Esophagus muscularis mucosa (tissue), 4 donors: ENCODE measurements at places on chromosomes 16 and 17.

- no peak for DNase-seq
These were observed 192.7 kb downstream of the RPTOR start for GRCh38 chr17:80737106-80738019.

GRCh38 chr16:12206749-12207142 lies 230.2 kb downstream of the SNX29 start:
- no peak for DNase-seq

DNA sequence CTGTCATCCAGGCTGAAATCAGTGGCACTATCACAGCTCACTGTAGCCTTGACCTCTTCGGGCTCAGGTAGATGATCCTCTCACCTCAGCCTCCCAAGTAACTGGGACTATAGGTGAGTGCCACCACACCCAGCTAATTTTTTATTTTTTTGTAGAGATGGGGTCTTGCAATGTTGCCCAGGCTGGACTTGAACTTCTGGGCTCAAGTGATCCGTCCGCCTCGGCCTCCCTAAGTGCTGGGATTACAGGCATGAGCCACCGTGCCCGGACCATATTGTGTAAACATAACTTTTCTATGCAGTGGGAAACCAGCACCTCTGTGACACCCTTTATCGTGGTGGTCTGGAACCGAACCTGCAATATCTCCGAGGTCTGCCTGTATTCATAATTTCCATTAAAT lies 11.2 kb upstream of the CSF3 start:
- DNase-seq, result no peak

DNA sequence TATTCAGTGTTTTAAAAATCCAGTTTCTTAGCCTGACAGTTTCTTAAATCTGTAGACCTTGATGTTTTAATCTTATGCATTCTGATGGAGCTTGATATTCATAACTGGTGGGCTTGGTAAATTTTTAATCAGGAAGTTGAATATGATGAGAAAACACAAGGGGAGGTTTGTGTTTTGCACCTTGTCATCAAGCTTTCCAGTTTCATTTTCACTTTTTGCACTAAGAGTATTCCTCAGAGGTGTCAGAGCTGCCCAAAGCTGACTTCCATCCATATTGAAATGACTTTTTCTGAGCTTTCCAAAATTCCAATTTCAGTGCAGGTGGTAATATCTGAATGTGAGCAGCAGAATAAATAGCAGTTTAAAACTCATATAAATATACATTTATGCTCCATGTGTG lies 555.0 kb upstream of the RBFOX1 start:
- DNase-seq, result no peak

GRCh38 chr16:80509872-80510271 lies 30.9 kb upstream of the DYNLRB2 start:
- DNase-seq, result no peak

GRCh38 chr17:1241929-1242328 lies 28.3 kb upstream of the BHLHA9 start:
- DNase-seq, result no peak

DNA sequence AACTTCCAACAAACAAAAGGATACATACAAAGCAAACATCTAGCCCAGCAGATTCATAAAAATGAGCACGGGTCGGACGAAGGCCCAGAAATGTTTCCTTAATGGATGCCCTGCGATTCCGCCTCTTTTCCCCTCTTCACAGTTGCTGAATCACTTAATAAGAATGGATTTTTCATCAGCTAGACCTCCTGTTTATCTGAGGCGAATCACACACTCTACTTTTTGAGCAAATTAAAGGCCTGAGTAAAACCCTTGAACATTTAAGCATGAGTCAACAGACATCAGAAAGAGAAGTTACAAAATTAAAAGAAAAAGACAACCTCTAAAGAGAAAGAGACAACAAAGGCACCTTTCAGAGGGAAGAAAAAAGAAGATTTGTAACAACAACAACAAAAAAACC lies 44.7 kb downstream of the HS3ST3A1 start:
- DNase-seq, result no peak

DNA sequence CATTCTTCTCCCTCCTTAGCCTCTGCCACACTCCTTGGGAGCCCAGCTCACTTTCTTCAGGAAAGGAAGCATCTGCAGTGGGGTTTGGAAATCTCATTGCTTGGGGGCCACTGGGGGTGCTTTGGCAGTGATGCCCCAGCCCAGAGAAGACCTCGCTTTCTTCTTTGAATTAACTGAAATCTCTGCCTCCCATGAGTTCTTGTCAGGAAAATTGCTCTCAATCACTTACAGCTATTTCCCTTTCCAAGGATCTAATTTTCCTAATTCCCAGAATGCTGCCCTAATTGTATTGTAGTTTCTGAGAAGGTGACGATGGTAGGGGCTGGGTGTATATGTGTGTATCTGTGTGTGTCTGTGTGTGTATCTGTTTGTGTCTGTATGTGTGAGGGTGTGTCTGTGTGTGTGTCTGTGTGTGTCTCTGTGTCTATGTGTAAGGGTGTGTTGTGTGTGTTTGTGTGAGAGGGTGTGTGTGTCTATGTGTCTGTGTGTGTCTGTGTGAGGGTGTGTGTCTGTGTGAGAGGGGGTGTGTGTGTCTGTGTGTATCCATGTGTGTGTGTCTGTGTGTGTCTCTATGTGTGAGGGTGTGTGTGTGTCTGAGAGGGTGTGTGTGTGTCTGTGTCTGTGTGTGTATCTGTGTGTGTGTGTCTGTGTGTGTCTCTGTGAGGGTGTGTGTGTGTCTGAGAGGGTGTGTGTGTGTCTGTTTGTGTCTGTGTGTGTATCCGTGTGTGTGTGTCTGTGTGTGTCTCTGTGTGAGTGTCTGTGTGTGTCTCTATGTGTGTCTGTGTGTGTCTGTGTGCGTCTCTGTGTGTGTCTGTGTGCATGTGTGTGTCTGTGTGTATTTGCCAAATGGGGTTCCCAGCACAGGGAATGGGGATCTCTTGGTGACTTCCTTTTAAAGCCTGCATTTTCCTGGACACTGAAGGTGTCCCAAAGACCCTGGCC lies 83.5 kb upstream of the DNAJA2 start:
- no peak for DNase-seq

GRCh38 chr16:80468029-80468428 lies 72.8 kb upstream of the DYNLRB2 start:
- DNase-seq, result no peak

DNA sequence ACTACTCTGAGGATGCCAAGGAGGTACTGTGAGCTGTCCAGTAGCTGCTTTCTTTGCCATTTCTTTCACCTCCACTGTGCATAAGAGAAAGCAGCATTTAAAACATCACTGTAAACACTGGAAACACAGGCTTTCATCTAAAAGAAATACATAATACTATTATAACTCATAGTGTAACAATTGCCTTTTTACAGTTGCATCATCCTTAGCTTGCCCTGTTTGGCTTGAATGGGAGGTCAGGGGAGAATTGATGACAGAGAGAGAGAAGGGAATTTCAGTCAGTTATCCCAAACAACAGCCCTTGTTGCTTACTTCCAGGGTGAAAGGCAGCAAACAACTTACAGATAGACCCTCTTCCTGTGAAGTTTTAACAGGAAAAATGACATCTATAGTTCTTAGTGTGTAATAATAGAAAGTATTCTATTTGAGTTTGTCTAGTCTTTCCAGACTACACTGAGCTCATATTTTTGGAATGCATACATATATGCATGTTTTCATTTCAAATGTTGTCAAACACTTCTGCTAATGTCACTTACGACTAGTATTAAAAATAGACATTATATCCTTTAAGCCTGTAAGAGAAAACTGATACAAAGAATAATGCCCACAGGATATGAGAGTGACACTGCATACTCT lies 71.7 kb upstream of the MTMR4 start:
- no peak for DNase-seq

- no peak for DNase-seq
These were observed 4.0 kb downstream of the SLC35B1 start for GRCh38 chr17:49703557-49704277.

DNA sequence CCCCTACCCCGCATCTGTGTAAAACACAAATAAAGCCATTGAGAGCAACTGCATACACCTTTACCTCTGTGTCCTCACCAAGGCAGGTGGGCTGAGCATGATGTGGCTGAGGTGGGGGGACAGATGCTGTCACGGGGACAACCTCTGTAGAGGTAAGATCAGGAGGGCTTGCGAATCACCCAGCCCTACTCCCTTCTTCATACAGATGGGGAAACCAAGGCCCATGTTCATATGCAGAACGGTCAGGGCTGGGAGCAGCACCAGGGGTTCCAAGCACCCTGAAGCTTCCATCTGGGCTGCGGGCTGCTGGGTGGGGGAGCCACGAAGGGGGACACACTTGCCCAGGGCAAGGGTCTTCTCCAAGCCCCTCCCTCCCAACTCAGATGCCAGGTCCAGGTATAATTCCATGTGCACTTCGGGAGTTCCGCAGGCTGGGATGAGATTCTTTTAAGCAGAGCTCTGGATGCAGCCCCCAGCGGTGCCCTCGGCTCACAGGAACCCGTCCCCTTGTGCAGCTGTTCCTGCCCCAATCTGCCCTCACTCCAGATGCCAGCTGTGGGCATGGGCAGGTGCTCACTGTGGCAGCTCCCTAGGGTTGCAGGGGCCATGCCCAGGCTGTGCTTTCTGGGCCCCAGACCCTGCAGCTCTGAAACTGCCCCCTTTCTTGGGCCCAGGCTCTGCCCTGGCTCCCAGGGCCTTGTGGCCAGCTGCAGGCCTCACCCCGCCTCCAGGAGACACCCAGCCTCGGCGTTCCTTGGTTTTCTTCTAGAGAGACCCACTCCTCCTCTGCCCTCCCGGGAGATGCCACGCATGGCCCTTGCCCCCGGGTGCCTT lies 9.6 kb downstream of the CTRB1 start:
- DNase-seq, result no peak

DNA sequence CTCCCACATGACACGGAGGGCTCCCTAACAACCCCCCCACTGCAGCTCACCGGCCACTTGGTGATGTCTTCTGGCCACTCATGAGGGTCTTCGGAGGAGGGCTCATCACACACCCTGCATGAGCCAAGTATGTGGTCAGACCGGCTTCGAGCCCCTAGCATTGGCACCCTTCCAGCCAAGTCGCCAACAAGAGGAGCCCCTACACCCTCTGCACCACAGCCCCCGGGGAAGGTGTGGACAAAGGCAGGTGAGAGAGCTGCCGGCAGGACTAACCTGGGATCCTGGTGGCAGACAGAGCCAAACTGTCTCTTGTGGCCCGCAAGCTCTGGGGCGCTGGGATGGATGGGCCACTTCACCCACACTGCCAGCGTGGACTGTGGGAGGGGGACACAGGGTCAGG lies 6.5 kb downstream of the SNRNP25 start:
- DNase-seq, result no peak

DNA sequence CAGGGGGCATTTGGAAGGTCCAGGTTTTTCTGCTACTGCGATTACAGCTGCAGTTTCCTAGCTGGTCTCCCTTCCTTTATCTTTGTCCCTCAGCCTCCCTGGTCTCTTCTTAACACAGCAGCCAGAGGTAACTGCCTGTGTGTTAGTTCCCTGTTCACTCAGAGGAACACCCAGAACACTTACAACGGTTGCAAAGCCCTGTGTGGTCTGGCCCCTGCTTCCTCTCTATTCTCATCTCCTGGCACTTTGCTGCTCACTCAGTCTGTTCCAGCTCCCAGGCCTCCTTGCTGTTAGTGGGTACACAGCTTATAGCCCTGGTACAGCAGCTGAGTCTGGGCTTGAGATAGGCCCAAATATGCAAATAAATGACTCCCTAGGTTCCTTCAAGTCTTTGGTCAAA lies 16.4 kb downstream of the NTN1 start:
- DNase-seq, result no peak

GRCh38 chr17:13428611-13429042 lies 173.1 kb downstream of the HS3ST3A1 start:
- no peak for DNase-seq

GRCh38 chr17:58189436-58190146 lies 2.9 kb upstream of the EPX start:
- no peak for DNase-seq

- DNase-seq, result no peak
These were observed 47.3 kb downstream of the CCDC42 start for GRCh38 chr17:8697323-8697741.

- DNase-seq, result no peak
These were observed 103.5 kb downstream of the HIC1 start for GRCh38 chr17:2158396-2158780.

DNA sequence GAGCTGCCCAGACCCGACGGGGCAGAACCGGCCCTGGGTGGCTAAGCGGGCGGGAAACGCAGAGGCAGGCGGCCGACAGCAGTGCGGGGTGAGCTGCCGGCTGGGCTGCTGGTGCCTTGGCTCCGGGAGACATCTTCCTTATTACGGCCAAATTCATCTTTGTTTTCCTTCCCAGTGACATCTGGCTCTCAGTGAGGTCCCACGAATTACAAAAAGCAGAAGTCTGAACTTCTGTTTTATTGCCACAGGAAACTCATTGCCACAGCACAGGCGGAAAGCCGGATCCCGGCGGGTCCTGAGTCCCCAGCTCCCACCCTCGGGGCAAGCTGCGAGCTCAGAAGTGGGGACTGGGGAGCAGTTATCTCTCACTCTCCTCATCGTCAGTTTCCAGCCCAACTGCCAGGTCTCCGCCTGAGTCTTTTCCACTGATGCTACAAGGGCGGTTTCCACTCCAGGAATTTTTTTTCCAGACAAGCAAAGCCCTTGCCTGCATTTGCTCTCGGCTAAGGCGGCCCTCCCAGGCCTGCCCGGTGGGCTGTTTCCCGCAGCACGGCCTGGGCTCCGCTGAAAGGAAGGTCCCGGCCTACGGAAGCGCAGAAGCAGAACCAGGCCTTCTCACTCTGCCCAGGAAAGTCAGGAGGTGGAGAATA lies 40.3 kb downstream of the CBFA2T3 start:
- no peak for DNase-seq

DNA sequence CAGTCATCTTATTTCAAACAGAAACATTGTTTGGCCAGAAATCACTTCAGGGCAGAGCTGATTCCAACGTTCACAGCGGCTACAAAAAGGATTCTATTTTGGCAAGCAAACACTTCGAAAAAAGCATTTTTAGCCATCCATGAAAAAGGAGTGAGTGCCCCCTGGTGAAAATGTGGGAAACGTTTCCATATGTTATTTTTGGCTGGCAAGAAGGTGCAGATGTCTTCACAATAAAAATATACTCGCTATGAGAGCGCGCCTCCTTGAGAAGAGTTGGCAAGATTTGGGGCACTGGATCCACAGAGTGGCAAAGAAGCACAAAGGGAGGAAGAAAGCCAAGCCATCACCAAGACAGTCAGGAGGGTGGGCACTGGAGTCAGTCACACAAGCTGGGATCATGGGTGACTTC lies 191.1 kb downstream of the CHD9NB start:
- peak; percentile 81 for DNase-seq

GRCh38 chr17:75691371-75691791 lies 24.2 kb downstream of the SAP30BP start:
- no peak for DNase-seq

DNA sequence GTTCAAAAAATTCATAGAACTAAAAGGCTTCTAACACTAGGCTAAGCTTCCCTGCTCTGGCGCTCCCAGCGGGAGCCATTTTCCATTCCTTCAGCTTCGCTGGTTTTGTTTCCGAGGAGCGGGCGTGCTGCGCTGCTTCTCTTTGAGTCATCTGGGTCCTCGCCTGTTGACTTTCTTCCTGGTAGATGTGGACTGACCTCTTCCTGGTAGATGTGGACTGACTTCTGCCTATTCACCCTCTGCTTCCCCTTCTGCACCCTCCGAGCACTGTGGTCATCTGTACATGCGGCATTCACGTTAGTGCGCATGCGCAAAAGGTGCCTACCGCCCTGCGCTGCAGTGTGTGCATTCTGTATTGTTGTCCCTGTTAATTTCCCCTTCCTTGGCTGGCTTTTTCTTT lies 40.8 kb upstream of the SEC14L1 start:
- DNase-seq, result no peak
